Epithelial cell of prostate (primary cell): ENCODE measurements at places on chromosomes 16 and 17.
A peak's percentile ranks its signal among the peaks of the same experiment; 100 is the strongest.

DNA sequence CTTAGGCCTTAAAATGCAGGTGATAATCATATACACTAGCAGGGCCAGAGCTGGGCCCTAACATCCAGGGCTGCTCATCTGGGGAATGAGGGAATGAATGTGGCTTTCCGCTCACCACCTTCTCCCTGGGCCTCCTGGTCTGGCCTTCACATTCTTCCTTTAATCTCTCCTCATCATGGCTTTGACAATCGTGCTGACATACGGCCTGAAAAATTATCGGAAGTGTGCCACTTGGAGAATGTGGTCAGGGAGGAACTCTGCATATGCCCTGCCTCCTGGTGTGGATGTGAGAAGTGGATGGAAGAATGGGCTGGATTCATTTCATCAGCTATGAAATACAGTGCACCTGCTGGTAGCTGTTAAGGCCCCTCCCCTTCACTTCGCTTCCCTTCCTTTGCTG, 2.4 kb downstream of the WSCD1 start:
- DNase-seq, result no peak

DNA sequence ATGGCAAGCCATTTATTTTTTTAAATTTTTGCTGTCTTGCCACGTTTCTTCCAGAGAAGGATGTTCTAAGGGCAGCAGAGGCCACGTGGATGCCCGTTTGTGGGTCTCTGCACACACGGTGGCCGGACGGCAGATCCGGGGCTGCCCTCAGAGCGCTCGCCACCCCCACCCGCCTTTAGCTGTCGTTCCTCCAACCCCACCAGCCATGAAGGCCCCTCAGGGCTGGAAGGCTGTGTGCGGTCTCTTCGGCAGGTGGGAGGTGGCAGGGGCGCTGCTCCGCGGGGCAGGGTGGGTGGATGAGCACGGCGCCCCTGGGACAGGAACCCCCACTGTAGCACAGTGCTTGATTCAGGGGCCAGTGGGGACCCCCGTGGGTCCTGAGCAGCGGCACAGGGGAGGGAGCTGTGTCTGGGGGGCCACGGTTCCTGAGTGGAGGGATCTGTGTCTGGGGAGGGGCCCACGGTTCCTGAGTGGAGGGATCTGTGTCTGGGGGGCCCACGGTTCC, 49.7 kb downstream of the ZFPM1 start:
- no peak for DNase-seq

- DNase-seq, result no peak
Observed at GRCh38 chr17:32342603-32343325, 791 bp upstream of the C17orf75 start.

GRCh38 chr16:9148374-9149015, 57.1 kb downstream of the HAPSTR1 start:
- no peak for DNase-seq

GRCh38 chr17:56762988-56763387, 70.7 kb downstream of the C17orf67 start:
- DNase-seq, result no peak

DNA sequence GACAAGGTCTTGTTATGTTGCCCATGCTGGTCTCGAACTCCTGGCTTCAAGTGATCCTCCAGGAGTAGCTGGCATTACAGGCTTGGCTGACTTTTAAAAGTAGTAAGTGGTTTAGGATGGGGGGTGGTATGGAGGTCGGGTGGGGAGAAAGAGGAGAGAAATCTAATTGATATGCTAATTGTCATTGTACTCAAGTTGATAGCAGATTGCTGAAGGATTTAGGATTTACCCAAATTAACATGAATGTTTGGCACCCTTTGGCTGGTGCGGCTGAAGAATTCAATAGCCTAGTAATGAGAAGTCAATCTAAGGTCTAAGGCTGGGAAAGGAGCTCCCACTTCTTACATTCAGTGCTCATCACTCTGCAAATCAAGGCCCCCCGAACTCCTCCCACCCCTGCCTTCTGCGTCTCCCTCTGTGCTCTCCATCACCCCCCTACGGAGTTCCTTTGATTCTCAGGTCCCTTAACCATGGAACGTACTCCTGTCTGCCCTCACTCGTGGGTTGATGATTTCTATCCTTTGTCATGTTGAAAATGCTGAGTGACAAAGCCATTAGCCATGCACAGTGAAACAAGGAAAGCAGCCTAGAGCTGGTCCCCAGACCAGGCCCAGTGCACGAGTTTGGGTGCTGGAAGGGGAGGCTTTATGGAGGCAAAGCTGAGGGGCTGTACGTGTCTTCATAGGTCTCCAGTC, 17.3 kb downstream of the CDH13 start:
- no peak for DNase-seq

GRCh38 chr16:65463652-65464260, 341.9 kb upstream of the CDH11 start:
- no peak for DNase-seq

GRCh38 chr17:7654832-7655540, 4.3 kb downstream of the ATP1B2 start:
- no peak for DNase-seq

- peak; percentile 49 for DNase-seq
Observed at GRCh38 chr17:10311131-10311530, 61.7 kb downstream of the MYH13 start.
